Caudate nucleus (tissue), 63 donors: ENCODE measurements at places on chromosomes 1 and 21.

DNA sequence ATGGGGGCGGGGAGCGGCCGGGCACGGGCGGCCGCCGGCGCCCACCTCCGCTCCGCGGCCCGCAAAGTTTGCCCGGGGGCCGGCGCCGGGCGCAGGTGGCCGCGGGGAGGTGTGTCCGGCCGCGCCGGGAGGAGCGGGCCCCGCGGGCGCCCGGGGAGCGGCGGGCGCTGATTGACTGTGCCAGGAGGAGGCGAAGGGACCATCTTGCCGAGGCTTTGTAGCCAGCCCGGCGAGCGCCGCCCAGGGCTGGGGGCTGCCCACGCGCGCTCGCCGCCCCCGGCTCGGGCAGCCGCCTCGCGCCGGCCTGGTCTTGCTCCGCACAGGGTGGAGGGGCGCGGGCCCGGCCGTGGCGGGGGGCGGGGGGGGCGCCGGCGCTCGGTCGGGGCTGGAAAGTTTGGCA is 432 bp downstream of the EPHB2 start:
- no peak for DNase-seq

GRCh38 chr1:54813485-54814125 is 12.5 kb upstream of the TTC22 start:
- no peak for DNase-seq

GRCh38 chr1:89990976-89991831 is 3.7 kb upstream of the ZNF326 start:
- DNase-seq: no peak

- no peak for DNase-seq
Measured at GRCh38 chr1:205312866-205313562, 8.5 kb downstream of the NUAK2 start.

DNA sequence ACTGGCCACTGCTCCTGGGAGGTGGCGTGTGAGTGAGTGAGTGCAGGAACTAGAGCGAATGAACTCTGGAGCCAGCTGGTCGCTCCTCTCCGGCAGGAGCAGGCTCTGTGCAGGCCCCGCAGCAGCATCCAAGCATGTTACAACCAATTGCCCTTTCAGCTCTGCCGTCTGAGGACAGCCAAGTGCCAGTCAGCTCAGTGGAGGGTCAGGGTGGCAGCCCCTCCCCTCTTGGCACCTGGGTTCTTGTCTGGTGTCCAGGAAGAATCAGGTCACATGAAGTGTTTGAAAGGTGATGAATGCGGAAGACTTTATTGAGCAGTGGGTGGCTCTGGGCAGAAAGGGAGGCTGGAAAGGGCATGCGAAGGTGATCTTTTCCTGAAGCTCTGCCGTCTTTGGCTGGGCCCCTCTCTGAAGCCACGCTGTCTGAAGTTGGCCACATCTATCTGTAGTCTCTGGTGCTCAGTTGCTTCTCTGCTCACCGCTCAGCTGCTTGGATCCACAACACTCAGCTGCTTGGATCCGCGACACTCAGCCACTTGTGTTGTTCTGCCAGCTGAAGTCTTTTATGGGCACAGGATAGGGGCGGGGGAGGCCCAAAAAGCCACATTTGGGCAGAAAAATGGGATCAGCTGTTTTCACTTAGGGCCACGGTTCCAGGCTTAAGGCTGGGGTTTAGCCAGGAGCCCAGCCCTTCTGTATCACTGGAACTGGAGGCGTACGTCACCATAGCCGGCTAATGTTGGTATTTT is 139.8 kb downstream of the ADSS2 start:
- no peak for DNase-seq

GRCh38 chr1:95118710-95119109 is 1.6 kb downstream of the TLCD4 start:
- DNase-seq: no peak

GRCh38 chr21:18810136-18810535 is 406.6 kb upstream of the TMPRSS15 start:
- DNase-seq: no peak
